ENCODE measurements at places on chromosomes 4 and X.
A peak's percentile ranks its signal among the peaks of the same experiment; 100 is the strongest.

DNA sequence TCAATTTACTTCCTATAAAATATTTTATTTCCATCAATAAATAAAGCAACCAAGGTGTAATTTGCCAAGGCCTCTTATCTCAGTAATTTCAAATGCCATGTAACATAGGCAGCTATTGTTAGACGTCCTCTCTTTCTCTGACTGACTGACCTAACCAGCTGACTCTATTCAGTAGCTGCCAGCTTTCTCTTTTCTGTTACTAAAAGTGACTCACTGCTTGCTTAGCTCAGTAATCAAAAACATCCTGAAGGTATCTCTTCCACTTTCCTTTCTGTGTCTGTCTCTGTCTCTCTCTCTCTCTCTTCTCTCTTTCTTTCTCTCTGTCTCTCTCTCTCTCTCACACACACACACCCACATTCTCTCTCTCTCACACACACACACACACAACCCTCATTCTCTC is 134.2 kb downstream of the SPOCK3 start:
- DNase-seq, result no peak

GRCh38 chr4:47913861-47914219 is 543 bp downstream of the NFXL1 start:
- DNase-seq, result peak; percentile 25

DNA sequence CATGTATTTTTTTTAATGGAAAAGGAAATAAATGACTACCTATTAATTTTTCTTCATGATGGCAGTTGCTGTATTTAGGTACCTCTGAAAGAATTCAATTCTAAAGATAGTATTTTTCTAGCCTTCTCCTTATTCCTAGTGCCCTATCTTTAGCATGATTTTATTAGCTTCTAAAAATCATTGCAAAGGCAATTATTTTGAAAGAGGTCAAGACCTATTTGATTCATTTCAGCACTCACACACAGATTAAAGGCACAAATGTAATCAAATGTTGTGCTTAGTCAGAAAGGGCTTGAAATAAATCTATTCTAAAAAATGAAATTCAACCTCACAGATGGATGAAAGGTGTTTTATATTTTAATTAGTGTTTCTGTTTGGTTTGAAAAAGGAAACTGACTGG is 74.8 kb upstream of the POF1B start:
- DNase-seq, result no peak

- DNase-seq, result no peak
Measured at GRCh38 chrX:71164071-71164470, 19.4 kb downstream of the NLGN3 start.

- DNase-seq, result no peak
Measured at GRCh38 chrX:136353526-136354093, 52.8 kb downstream of the ADGRG4 start.

DNA sequence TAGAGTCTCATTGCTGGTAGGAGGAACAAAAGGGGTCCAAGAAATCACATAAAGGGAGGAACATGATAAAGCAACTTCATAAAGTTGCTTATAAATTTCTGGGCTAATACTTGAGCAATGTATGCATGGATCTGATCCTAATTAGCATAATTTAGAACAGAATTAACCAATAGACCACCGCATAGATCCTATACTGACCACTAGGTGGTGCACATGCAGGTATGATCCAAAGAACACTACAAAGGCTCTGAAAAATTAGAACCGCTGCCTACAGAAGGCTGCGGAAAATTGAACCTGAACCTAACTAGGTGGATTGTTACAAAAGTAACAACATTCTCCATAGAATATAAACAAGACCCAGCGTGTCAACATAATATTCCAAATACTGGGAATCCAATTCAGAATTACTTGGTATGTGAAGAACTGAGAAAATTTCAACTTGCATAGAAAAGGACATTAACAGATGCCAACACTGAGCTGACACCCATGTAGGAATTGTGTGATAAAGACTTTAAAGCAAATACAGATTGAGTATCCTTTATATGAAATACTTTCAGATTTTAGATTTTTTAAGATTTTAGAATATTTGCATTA is 23.3 kb downstream of the BRCC3 start:
- DNase-seq, result peak; percentile 12

DNA sequence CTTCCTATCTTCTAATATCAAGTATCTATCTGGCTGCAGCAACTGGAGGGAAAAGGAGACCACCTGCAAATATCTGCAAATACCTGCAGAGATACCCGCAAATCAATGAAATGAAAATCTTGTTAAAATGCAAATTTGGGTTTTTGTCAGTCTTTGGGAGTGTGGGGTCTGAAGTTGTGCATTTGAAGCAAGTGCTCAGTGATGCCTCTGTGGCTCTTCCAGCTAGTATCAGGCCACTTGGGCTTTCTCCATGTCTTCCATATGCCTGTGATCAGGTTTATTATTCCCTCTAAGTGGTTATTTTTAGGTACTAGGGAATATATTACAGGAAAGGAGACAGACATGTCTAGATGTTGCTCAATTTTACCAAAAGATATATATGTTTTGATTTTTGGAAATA is 880.3 kb downstream of the ADGRL3 start:
- no peak for DNase-seq

- no peak for DNase-seq
Measured at GRCh38 chr4:36712013-36712412, 430.6 kb downstream of the DTHD1 start.

DNA sequence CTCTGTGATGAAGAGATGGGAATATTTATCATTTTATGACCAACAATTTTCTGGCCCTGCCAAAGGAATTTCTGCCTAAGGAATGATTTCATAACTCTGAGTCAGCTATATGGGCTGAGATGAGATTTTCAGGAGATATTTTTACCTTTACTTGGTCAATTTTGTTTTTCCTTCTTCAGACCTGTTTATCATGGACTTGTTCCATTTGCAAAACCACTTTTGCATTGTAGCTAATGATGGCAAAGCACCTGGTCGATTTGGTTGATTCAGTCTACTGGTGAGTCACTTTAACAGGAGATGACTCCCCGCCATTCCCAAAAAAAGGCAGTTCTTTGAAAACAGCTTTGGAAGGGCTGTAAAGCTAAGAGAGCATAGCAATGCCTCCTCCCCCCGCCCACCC is 53.3 kb downstream of the TEX13A start:
- DNase-seq, result no peak

GRCh38 chr4:4864443-4864939 is 5.0 kb downstream of the MSX1 start:
- no peak for DNase-seq

- no peak for DNase-seq
Measured at GRCh38 chr4:102180046-102180445, 165.2 kb downstream of the SLC39A8 start.

DNA sequence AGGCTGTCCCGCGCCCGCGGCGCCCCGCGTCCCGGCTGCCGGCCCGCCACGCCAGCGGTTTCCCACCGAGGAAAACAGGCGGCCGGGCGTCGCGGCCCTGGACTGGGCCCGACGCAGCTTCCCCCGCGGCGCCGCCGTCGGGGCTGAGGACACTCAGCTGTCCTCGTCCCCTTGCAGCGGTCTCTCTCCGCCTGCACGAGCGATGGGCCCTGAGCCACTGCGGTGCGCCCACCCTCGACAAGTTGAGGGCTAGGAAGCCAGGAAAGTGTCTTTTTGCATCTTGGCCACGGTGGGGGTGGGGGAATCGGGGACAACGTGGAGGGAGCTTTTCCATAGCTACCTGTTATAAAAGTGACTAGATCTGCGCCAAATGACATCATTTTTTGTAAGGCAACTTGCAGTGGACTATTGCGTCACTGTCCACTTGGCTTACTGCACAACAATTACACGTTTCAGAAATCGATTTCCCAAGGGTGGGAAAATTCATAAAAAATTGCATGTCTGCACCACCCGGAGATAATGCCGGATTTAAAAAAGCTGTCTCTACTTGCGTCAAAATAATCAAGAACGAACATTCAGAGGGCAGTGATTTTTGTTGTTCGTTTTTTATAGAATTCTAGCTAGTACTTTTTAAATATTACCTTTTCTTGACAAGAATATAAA is 1.1 kb downstream of the KLHL15 start:
- DNase-seq, result no peak

DNA sequence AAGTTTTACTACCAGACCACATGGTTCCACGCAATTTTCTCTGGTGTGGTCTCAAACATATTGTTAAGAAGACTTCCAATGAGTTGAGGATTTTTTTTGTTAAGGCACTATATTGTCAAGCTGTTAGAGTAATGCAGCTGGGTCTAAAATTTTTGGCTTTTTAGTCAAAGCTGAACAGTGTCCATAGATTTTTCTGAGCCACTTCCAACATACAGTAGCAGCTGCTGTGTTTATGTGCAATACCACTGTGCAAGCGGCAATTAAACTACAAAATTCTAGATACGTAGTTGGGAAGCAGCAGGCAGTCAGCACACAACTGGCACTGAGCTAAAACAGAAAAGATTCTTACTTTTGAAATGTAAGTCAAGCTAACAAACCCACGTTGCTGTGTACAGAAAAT is 1551.1 kb upstream of the AGA start:
- DNase-seq, result no peak

DNA sequence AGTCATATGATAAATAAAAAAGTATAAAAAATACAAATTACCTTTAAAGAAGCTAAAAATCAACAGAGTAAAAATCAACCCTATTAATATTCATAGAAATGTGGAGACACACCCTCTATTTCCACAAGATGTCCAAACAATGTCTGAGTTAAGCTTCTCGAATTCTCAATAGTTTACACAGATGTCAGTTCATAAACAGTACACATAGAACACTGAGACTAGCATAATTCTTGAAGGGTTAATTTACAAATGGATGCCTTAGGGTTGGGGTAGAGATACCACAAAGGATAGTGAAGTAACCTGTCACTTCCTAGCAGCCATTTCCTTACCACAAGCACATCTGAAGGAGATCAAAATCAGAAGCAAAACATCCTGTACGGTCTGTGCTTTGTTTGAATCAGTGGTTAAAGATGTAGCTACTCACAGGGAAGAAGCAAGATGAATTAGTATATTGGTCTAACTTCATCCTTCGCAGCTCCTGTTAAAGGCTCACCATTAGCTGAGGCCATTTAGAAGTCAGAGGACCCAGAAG is 2393.9 kb downstream of the ARAP2 start:
- DNase-seq, result no peak

GRCh38 chr4:76546759-76547742 is 112.0 kb downstream of the SHROOM3 start:
- DNase-seq, result no peak

- peak; percentile 8 for DNase-seq
Measured at GRCh38 chr4:70613306-70614183, 15.0 kb upstream of the ENAM start.

DNA sequence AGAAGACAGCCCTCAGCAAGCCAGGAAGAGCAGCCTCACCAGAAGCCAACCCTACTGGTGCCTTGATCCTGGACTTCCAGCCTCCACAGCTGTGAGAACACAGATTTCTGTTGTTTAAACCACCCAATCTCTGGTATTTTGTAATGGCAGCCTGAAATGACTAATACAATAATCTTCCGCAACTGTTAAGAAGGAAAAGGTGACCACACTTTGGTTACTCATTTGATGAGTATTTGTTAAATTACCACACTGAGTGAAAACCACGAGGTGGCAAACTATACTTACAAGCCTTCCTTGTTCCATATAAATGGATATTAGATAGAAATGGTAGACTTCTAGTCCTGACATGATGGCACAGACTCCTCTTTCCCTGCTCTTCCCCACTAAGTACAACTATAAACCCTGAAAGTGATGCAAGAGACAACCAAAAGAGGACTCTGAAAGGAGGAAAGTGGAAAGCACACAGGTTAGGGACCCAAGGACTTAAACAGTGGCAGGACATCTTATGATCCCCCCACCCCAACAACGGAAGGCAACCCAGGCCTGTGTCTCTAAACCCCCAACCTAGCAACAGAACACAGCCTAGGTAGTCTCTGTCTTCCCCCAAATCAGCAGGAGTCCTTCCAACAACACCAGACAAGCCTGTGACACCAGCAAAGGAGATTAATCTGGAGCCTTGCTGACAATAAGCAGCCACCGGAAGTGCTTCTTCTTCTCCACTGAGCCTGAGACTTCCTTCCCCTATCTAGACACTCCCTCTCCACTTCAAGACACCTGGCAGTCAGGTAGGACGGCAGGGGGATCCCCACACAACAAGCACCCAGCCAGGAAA is 12.3 kb downstream of the ZNF182 start:
- no peak for DNase-seq

DNA sequence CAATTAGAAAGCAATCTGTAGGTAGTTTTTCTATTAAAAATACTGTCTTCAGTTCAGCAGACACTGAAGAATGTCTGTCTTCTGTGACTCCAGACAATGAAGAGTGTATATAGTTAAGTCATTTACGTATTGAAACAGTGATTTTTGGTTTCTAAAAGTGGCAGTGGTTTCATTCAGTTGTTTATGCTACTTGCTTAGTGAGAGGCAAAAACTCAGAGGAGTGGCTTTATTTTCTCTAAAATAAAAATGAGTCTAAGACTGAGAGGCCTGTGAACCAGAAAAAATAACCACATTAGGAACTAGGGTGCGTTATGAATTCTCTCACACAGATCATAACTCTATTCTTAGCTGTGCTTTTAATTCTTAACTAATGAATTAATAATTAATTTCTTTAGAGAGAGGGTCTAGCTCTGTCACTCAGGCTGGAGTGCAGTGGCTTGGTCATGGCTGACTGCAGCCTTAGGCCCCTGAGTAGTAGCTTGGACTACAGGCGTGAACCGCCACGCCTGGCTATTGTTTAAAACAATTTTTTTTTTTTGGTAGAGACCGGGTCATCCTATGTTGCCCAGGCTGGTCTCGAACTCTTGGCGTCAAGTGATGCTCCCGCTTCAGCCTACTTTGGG is 31.4 kb downstream of the FREM3 start:
- no peak for DNase-seq

DNA sequence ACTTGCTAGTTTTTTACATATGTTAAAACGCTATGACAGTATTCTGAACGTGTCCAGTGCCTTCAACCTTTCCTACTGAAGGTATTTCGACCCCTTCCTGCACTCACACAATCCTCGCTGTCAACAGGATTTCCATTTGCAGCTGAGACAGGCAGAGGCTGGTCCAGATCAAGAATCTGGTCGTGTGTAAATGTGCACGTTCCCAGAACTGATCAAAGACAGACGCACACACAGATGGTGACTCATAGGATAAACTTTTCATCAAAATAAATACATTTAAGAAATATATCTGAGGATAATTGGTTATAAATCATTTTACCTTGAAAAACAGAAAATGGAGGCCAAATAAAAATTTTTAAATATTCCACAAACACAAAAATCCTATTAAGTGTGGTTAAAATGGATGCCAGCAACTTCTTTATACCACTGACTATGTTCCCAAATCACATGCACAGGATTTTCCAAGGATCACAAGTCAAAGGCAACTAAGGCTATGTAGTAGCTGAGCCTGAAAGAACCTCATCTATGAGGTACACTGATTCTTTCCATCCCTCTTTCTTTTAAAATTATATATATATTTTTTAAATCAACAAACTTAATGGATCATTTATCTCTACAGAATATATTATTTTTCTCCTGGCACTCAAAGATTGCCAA is 85.9 kb downstream of the RNF150 start:
- no peak for DNase-seq
